ENCODE measurements at places on chromosomes 12 and 14.

- no peak for DNase-seq
Measured at GRCh38 chr14:40987481-40987880, 619.2 kb upstream of the LRFN5 start.

- no peak for DNase-seq
Measured at GRCh38 chr12:57548488-57548887, 1.4 kb upstream of the KIF5A start.

GRCh38 chr12:57965766-57966165 lies 24.4 kb downstream of the ATP23 start:
- no peak for DNase-seq

GRCh38 chr14:38342803-38343202 lies 86.9 kb upstream of the CLEC14A start:
- DNase-seq, result no peak

GRCh38 chr12:49190974-49191373 lies 2.1 kb upstream of the TUBA1A start:
- no peak for DNase-seq

DNA sequence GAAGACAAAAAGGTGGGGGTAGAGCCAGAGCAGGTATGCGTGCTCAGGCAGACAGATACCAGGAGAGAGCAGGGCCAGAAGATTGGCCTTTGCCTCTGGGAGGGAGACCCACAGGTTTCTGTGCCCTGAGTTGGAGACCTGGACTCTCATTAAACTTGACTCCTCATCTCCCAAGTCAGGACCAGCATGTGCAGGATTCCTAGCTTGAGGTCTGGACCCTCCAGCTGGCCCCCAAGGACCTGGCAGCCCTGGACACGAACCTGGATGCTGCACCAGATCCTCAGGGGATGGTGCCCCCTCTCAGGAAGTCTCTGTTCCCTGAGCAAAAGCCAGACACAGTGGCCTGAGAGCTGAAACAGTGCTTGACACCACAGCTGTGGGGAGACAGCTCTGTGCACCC lies 10.5 kb upstream of the KRT73 start:
- DNase-seq, result no peak

- DNase-seq, result no peak
Measured at GRCh38 chr14:98379830-98380229, 892.2 kb downstream of the BCL11B start.

- no peak for DNase-seq
Measured at GRCh38 chr14:97395068-97395467, 597.9 kb downstream of the VRK1 start.

DNA sequence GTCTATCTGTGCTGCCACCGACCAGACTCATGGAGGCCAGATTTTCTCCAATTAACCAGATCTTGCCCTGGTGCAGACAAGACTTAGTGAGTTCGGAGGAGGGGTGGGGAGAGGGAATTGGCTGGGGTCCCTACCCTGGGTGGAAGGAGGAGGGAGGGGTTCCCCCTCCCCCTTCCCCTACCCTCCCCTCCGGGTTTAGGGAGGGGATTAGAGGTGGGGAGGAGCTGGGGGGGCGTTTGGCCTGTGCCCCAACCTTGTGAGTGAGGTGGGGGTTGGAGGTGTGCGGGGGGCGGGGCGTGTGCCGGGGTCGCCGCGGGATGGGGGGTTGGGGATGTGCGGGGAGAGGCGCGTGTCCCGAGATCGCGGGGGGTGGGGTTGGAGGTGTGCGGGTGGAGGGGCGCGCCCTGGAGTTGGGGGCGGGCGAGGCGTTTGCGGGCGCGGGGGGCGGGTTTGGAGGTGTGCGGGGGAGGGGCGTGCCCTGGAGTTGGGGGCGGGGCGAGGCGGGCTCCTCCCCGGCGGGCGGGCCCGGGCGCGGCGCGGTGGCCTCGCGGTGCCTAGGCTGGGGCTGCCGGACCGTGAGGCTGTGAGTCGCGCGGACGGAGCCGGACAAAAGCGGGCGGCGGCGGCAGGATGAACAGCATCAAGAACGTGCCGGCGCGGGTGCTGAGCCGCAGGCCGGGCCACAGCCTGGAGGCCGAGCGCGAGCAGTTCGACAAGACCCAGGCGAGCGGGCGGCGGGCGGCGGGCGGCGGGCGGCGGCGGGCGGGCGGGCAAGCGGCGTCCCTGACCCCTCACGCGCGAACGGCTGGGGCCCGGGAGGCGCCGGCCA lies at the start of gene HIP1R:
HIP1R (plus strand) TSS at position 537 of the 829 bp plus-strand sequence; CDS start at position 631, 94 bp downstream.
- peak; percentile 46 for DNase-seq

DNA sequence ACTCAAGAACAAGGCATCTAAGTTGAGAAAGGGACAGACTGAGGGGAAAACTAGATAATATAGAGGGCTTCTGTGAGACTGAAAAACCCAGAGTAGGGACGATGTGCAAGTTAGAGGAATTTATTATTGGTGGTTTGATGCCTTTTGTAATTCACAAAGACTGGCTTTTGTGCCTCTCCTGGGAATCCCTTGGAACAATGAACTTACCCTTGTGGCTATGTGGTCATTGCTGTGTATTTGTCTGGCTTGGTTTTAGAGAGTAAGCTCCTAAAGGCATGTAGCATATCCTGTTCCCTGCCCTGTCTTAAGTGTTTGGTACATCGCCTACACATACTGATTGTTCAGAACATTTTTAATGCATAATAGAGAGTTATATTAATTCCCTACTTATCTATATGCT lies 26.6 kb downstream of the DCN start:
- DNase-seq, result no peak

GRCh38 chr12:48442179-48442847 lies 30.0 kb upstream of the ANP32D start:
- no peak for DNase-seq

DNA sequence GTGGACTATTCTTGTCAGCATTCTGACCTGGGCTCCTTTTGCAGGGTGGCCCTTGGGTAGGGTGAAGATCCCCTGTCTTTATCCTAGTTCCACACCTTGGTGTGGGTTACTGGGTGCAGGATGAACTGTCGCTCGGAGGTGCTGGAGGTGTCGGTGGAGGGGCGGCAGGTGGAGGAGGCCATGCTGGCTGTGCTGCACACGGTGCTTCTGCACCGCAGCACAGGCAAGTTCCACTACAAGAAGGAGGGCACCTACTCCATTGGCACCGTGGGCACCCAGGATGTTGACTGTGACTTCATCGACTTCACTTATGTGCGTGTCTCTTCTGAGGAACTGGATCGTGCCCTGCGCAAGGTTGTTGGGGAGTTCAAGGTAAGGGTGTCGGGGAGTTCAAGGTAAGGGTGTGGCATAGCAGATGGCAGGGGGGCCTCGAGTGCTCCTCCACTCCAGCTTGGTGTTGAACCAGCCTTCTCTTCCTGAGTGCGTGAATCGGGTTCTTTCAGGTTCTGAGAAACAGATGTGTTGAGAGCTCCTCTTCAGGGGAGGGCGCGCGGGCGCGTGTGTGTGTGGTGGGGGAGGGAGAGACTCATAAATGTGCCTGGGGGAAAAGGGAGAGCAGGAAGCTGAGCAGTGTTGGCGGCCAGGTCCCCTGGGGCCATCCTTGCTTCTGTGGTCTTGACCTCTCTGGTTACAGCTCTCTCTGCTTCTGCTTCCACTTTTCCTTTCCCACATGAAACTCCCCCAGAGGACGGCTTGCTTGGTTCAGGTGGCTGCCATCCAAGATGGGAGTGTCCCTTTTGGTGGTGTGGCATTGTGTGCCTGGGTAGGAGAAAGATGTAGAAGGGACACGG lies 4.0 kb downstream of the ATG101 start:
- DNase-seq, result no peak

- DNase-seq, result no peak
Measured at GRCh38 chr14:70585231-70585630, 15.2 kb downstream of the MED6 start.

GRCh38 chr14:76613616-76614015 lies 147.7 kb upstream of the VASH1 start:
- DNase-seq, result no peak

DNA sequence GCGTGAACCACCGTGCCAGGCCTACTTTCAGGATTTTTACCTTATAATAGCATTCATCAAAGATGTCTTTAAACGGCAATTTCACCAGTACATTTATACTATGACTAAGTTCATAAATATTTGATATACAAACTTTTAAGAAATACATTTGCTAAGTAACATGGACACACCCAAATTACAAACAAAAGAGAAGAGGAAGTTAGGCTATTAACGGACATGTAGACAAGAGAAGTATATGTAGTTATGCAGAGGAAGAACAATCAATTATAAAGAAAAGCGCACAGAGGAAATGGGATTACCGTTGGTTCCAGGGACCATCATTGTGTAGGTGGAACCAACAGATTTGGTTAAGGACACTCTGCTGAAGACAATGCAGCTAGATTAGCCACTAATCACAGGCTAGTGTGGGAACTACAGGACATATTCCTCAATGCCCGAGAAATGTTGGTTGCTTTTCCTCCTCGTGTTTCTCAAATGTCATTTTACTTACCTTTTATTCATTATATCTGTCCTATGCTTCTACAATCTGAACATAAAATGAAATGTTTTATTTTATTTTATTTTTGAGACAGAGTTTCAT lies 24.0 kb upstream of the PKP2 start:
- DNase-seq, result no peak

DNA sequence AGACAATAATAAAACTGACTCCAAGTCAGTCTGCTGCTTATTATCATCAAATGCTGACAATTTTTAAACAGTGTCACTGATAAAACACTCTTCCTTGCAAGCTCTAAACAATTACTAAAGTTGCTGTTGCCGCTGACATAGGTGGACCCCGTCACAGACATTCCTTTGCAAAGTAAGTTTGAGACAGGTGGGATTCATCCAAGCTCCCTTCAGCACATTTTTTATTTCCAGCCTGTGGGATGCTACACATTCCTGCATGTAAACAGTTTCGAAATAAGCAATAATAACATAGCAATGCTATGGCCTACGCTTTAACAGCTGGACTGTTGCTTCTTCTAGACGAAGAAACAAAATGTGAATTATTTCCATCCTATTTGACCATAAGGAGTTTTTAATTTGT lies 85.4 kb upstream of the HIF1A start:
- DNase-seq, result no peak

- no peak for DNase-seq
Measured at GRCh38 chr12:586318-587071, 76.8 kb downstream of the NINJ2 start.

DNA sequence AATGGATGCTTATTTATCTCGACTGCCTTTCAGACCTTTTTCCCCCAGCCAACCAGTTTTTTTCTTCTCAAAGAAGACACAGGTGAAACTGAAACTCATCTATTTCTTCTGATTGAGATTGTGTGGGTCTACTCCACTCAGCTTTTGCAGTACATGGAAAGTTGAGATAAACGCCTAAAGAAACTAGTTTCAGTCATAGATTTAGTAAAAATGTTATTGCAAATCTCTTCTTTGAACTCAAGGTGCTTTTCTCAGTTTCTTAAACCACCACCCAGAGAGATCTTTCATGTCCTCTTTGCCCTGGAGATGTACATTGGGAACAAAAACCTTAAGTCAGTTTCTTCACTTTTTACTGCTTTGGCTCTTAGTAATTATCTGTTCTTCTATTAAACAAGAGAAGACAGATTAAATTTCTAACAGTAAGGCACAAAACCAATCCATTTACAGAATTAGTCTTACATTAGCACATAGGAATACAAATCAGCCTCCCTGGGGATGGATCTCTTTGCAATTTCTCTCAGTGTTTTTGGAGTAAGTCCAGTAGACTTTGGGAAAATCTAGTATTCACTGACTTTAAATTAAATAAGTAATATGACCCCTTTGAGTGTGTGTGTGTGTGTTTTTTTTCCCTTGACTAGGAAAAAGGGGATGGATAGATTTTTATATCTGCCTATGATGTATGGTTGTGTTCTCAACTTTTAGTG lies 11.6 kb downstream of the FBXW8 start:
- DNase-seq, result no peak

GRCh38 chr12:106049105-106049504 lies 89.6 kb downstream of the NUAK1 start:
- DNase-seq, result no peak

DNA sequence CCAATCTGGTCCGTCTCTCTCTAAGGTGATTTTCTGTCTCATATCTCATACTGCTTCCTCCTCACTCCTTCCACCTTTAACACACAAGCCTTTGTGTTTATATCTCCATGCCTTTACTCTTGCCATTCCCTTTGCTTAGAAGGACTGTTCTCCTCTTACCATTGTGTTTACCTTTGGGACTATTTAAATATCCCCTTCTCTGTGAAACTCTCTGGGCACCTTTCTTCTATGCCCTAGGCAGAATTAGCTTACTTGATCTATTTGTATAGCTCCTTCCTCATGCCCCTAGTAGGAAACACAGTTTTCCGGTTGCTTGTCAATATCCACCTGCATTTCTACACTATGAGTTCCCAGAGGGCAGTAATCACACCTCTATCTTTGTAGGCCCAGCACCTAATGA lies 3.9 kb upstream of the AMHR2 start:
- DNase-seq, result no peak

GRCh38 chr12:104299842-104300481 lies 3.6 kb upstream of the EID3 start:
- DNase-seq, result no peak

DNA sequence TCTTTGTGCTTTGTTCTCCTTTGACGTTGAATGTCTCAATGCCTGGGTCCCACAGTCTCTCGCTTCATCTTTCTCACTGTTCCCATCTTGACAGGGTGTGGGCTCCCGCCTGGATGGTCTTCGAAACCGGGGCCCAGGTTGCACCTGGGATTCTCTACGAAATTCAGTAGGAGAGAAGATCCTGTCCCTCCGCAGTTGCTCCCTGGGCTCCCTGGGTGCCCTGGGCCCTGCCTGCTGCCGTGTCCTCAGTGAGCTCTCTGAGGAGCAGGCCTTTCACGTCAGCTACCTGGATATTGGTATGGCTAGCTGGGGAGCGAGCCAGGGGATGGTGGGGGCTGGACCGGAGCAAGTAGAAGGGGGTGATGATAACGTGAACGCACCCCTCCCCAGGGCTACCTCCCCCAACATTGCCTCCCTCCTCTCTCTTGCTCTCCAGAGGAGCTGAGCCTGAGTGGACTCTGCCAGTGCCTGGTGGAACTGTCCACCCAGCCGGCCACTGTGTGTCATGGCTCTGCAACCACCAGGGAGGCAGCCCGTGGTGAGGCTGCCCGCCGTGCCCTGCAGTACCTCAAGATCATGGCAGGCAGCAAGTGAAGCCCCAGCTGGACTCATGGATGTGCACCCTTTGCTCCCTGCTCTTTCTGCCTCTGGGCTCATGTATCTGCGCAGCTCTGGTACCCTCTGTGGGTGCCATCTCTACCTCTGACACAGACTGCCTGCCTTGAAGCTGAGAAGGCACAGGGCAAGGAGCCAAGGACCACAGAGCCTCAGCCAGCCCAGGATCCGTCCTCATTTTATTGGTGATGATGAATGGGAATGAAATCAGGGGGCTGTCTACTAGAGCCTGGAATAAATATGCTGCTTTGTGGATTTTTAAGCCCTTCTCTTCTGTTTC lies 1.5 kb downstream of the NPFF start:
- DNase-seq, result no peak
